Activated CD8-positive, alpha-beta memory T cell treated with anti-CD3 and anti-CD28 coated beads, Interleukin-2, amount 10 ng/mL, durations not matched to agents 7 days and 5 days (primary cell): ENCODE measurements at places on chromosomes 3 and 15.

- H3K27me3 ChIP-seq, result no peaks in the 10 kb centered on the region
- no peak for DNase-seq
- no peak overlapping the region for H3K4me3 ChIP-seq
- no peak overlapping the region for H3K27ac ChIP-seq
- H3K36me3 ChIP-seq, result peaks cover 30% of the 10 kb centered on the region
Measured at GRCh38 chr15:75884041-75884440, 19.6 kb upstream of the FBXO22 start.

DNA sequence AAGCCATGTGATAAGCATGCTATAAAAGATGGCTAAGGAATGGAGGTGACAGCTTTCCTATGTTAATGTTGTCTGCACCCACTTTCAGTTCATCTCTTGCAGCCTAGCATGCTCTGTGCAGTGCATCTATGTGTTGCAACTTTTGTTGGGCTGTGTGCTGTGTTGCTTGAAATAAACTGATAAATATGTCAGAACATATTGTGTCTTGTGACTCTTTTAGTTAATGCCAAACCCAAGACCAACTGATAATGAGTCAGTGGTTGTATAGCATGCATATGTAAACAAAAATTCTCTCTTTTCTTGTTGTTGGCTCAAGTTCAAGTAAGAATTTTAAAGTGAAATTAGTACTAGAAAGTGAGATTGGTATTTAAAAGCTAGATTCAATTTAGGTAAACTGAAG lies 37.0 kb upstream of the SCN10A start:
- H3K27ac ChIP-seq, result no peak overlapping the region
- peaks cover 10% of the 10 kb centered on the region for H3K27me3 ChIP-seq
- H3K4me1 ChIP-seq, result no peaks in the 10 kb centered on the region
- H3K36me3 ChIP-seq, result no peaks in the 10 kb centered on the region
- no peak overlapping the region for H3K4me3 ChIP-seq

DNA sequence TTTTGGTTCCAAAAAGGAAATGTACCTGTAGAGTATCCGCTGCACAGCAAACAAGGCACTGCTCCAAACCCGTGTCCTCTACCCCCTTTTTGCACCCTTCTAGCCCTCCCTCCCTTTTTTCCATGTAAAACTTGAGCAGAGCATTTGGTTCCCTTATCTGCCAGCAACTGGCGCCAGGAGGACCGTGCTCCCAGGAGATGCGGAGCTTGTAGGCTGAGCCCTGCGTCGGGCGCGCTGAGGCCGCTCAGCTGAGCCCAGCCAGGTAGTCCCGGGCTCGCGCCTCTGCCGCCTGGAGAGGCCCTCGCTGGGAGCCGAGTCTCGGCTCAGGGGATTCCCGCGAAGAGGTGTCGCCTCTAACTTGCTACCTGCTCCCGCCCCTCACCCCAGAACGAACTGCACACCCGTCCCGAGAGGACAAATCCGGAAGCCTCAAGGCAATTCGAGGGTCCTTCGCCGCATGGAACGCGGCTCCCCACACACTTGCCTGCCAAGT lies 575 bp downstream of the TRPM7 start:
- no peaks in the 10 kb centered on the region for H3K27me3 ChIP-seq
- peak overlapping the region; percentile 99 for H3K4me3 ChIP-seq
- DNase-seq, result peak; percentile 74
- H3K36me3 ChIP-seq, result peaks cover 33% of the 10 kb centered on the region
- H3K27ac ChIP-seq, result peak overlapping the region; percentile 95
- peaks cover 57% of the 10 kb centered on the region for H3K4me1 ChIP-seq

DNA sequence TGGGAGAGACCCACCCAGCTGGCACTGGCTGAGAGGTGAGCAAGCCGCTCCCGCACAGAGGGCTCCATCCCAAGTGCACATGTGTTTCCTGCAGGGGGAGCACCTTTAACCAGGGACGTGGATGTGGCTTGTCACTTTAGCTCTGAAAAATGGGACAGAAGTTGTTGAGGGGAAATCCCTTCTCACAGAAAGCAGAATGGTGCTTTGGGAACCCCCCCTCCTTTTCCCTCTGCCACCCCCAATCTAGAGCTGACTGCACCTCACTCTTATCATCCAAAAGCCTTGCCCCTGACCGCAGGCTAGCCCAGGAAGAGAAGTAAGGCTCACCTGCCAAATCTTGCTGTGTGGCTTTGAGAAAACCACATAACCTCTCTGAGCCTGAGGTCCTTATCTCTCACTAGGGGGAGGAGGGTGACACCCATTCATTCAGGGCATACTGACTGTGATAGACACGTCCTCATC lies 77.9 kb downstream of the RPN1 start:
- no peak overlapping the region for H3K4me3 ChIP-seq
- peaks cover 15% of the 10 kb centered on the region for H3K4me1 ChIP-seq
- peak; percentile 56 for DNase-seq

DNA sequence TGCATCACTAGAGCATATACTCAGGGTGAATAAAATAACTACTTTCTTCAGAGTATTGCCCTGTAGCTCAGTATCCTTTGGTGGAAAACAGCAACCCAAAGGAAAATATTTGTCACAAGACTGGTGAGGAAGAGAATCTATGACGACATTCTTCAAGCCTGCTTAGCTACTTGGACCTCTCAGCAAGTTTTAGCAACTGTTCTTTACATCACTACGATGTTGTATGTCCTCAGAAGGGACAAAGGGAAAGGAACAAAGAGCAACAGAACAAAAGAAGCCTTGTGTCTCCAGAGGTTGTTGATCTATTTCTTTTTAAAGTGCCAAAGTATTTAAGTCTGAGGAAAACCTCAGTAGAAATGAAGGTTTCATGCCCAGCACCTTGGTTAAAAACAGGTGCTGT lies 746.7 kb downstream of the NAALADL2 start:
- no peak overlapping the region for H3K4me3 ChIP-seq
- H3K27ac ChIP-seq, result no peak overlapping the region
- no peaks in the 10 kb centered on the region for H3K27me3 ChIP-seq
- H3K36me3 ChIP-seq, result no peaks in the 10 kb centered on the region
- no peaks in the 10 kb centered on the region for H3K4me1 ChIP-seq
